ENCODE measurements at places on chromosomes 1 and 21.
A peak's percentile ranks its signal among the peaks of the same experiment; 100 is the strongest.

DNA sequence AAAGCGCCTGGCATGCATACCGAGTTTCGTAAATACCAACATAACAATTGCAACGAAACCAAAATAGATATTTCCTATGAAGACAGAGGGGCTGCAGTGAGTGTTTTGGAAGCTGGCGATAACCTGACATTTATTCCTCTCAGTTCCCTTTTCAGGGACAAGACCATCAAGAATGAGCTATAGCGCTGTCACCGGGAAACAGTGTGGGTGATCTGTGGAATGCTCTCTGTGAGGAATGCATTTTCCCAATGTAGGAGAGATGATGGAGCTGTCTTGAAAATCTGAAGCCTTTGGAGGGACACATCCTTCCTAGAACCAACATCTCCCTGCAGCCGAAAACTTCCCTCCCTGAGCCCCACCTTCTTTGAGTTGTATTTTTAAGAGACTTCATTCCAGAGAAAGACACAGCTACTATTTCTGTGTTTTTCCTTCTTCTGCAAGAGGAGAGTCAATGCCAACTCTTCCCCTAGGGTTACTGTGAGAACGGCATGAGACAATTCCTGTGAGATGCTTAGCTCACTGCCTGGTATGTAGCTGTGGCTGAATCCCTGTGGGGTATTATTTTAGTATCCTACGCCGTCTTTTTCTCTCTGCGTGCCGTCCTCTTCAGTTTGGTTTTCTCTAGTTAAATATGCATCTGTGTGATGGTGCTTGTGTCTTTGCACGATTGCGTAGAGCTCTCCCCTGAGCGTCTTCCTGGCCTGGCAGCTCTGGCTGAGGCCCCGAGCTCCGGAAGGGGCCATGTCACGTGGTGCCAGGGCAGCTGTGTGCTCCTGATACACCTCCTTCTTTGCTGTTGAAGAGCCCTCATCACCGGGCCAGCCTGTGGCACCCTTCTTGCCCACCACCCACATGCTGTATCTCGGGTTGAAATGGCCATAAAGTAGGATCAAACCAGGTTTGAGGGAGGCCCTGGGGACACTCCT is 45.2 kb downstream of the AJAP1 start:
- no peak for DNase-seq

- DNase-seq: no peak
Observed at GRCh38 chr1:91141858-91142257, 120.0 kb upstream of the ZNF644 start.

DNA sequence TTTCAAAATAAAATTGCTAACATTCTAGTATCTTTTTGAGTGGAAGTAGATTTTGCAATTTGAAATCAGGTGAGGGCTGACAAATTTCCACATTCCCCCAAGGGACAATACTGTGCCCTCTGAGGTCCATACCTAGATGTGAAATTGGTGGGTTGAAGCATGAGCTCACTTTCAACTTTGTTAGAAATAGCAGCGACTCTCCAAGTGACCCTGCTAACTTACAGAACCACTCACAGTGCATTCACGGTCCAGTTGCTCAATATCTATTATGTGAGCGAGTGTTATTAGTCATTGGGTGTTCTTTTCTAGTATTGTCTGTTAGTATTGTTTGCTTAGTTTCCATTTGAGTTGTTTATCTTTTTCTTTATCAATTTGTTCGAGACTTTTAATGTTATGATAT is 53.6 kb upstream of the ASB17 start:
- peak; percentile 26 for DNase-seq

GRCh38 chr1:43781574-43781973 is 74.2 kb downstream of the ST3GAL3 start:
- DNase-seq: no peak

- no peak for DNase-seq
Observed at GRCh38 chr1:94654031-94654430, 112.5 kb upstream of the F3 start.

- DNase-seq: no peak
Observed at GRCh38 chr1:56331892-56332567, 247.3 kb downstream of the PLPP3 start.

- DNase-seq: no peak
Observed at GRCh38 chr1:25996966-25997827, 666 bp downstream of the PAFAH2 start.

- no peak for DNase-seq
Observed at GRCh38 chr1:39573736-39574624, 2.6 kb downstream of the PABPC4 start.

- DNase-seq: no peak
Observed at GRCh38 chr1:89723863-89724262, 90.9 kb downstream of the LRRC8C start.

GRCh38 chr1:86184426-86184825 is 27.9 kb upstream of the COL24A1 start:
- no peak for DNase-seq

GRCh38 chr1:219553934-219554502 is 58.9 kb downstream of the ZC3H11B start:
- no peak for DNase-seq

DNA sequence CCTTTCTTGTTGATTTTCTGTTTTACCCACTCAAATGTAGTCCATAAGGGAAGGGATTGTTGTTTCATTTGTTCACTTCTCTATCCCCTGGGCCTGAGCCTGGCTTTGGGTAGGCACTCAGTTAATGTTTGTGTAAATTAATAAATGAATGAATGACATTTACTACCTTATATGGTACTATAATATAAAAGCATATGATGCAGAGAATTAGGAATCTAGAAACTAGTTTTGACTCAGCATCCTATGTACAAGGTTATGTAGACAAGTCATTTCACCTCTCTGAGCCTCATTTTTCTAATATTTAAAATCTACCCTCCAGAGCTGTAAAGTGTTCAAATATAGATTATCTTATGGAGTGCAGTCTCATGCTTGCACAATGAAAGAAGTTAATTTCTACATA is 68.9 kb upstream of the S1PR1 start:
- DNase-seq: no peak

DNA sequence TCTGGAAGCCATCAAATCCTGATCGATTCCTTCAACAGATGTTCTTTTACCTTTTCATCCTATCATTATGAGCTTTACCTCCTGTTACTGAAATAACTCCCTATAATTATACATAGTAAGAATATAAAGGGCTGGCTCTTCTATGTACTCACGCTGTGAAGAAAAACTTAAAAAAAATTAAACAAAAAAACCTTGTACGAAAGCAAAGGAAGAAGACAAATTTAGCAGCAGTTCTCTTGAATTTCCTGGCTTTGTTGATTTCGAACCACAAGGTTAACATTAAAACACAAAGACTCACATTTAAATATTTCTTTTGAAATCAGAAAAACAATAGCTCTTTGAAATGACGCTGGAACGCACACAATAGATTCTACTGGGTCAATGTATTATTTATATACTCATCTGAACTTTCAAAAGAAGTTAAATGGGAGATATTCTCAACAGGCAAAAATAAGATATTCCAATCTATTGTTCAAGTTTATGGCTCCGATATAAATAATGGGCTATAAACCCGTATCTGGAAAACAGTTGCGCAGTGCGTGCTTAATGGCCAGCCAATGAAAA is 13.6 kb upstream of the SPEN start:
- DNase-seq: no peak

DNA sequence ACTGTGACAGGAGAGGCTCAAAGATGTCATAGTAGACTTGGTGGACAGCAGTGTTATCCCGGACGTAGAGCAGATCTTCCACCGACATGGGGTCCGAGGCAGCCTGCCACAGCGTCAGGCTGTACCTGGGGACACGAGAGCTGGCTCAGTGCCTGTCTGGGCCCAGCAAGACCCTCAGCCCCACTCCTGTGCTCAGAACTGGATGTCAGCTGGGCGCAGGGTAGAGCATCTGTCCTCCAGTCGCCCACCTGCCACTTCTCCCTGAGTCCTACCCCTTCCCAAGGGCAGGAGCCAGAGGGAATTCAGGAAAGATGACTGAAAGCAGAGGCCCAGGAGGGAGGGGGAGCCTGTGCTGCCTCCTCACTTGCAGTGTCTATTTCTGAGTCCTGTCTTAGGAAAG is 11.7 kb downstream of the FAM151A start:
- no peak for DNase-seq

DNA sequence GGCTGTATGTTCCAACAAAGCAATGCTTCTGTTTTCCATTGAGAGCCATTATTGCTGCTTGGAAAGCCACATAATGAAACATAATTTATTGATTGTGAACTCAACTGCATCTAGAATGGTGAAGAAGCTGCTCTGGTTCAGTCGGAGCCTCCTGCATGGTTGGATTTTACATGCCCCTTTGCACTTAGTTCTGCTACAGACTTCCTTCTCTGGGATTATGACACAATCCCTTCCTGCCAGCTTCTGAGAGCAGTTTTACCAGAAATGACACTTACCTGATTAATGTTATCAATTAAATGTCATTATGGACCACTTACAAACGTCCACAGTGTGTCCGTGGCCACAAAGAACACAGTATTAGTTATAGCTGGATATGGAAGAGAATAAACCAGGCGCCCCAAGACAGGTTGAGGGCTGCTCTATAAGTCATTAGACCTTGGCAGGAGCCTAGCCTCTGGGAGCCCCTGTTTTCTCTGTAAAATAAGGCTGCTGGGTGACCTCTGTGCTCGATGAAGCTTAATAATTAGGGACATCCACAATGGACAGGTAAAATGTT is 7.0 kb upstream of the CD58 start:
- DNase-seq: no peak

DNA sequence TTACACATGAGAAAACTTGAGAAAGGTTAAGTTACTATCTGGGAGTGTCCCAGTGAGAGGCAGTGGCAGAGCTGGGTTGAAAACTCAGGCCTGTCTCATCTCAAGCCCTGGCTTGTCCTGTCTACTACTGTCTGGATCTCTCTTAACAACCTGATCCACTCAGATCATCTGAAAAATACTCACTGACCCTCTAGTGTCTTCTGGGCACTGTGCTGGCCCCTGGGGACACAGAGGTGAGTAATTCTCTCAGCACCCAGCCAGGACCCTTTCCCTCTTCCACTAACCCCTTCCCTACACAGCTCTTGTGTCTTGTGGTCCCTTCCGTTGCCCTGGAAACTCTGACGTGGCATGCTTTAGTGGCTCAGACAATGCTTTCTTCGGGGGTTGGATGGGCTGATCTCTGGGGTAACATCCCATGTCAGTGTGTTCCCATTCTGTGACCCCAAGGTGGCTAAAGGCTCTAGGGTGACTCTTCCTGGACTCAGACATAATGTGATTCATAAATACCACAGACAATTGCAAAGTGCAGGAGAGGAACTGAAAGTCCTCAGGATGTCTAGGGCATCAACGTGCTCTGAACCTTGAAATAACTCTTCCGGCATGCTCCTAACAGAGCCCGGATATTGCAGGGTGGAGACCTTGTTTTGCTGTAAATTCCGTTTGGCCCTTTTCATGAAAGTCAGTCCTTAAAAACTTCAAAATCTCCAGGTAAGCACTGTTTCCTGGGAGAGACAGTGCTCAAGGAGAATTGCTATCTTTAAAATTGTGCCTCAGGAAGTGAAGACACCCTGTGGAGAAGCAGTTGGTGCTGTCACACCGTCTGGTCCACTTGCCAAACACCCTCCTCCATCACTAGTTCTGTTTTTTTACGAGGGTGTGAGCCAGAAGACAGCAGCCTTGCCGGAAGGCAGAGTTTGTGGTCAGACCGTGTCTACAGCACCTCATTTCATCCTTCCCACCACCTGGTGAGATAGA is 4.0 kb downstream of the SHISAL2A start:
- peak; percentile 46 for DNase-seq

- no peak for DNase-seq
Observed at GRCh38 chr1:12556957-12557935, 60.8 kb downstream of the DHRS3 start.

GRCh38 chr1:246768403-246769020 is 44.3 kb downstream of the SCCPDH start:
- no peak for DNase-seq

GRCh38 chr1:151995774-151996173 is 2.1 kb upstream of the S100A10 start:
- no peak for DNase-seq

DNA sequence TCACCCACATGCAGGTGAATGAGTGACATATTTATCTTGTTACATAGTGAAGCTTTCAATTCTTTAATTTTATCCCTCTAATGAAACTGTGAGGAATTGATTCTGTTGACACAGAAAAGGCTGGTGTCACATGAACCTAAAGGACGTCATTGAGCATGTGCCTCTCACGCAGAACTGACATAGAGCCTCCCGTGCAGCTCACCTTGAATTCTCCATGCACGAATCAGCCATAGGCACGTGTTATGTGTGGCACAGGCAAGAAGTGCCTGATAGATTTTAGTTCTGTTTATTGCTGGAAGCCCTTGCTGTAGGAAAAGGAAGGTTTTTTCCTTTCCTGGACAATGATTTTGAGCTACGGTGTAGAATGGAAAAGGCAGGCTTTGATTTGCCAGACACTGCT is 11.3 kb downstream of the ADARB1 start:
- DNase-seq: no peak

DNA sequence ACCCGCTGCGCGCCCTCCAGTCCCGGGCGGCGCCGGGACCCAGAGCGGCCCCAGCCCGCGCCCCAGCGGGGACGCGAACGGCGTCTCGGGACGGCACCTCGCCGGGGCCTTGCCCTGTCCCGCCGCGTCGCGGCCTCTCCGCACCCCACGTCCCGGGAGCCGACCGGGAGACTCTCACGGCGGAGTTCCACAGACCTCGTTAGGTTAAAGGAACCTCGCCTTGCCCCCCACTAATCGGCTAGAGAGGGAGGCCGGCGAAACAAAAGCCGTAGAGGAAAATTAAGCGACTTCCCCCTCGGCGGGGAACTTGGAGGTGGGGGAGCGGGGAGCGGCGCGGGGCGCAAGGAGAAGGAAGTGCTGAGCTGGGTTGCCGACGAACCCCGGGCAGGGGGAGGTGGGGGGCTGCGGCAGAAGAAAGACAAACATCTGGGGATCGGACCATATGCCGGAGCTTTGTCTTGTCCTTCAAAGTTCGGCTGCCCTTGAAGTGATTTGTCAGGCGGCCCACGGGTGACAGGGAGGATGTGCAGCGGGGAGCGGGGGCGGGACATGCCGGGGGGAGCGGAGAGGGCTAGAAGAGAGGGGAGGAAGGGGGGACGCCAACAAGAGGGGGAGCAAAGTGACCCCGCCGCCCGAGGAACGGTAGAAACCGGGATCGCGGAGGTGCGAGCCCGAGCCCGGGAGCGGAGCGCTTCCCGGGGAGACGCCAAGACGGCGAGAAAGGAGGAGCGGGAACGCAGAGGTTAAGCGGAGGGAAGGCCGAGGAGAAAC is 120.0 kb upstream of the RRP15 start:
- DNase-seq: peak; percentile 5

DNA sequence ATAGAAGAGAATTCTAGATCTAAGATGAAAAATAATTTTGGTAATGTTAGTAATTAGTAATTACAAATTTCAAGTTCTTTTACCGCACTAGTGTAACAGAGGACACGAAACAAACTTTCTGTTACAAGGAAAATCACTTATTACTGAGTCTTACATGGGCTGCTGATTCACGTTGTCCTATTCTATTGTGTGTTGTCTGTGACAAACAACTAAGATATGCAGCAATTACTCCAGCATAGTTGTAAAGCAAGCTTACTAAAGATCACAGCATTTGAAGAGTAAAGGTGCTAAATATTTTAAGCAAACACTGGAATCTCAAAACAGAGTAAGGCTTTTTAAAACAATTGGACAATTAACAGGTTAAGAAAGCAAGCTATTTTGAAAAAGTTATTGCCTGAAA is 502.3 kb downstream of the KCNT2 start:
- DNase-seq: no peak

- no peak for DNase-seq
Observed at GRCh38 chr1:185449378-185450059, 132.5 kb upstream of the IVNS1ABP start.

Measured in GM12892 (cell line).